ENCODE measurements at places on chromosomes 1 and 21.

DNA sequence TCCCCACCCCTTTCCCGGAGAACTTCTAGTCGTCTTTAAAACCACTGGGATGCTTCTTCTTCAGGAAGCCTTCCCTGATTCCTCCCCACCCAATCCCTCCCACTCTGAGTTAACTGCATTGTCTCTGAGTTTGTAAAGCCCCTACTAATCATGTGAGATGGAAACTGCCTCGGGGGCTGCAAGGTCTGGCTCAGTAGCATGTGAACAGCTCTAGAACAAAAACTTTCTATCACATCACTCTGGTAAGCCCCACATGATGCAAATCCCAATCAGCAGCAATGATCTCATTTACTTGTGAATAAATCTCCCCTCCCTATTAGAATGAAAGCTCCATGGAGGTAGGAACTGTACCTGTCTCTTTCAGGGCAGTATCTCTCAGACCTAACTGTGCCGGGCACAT, 141.0 kb upstream of the JUN start:
- DNase-seq, result no peak

- DNase-seq, result no peak
Measured at GRCh38 chr1:45629035-45629434, 5.2 kb upstream of the CCDC17 start.

- no peak for DNase-seq
Measured at GRCh38 chr1:7574121-7575040, 196.7 kb upstream of the VAMP3 start.

- DNase-seq, result no peak
Measured at GRCh38 chr1:246907472-246907871, 24.3 kb downstream of the AHCTF1 start.

- no peak for DNase-seq
Measured at GRCh38 chr1:167644551-167644950, 14.5 kb downstream of the RCSD1 start.

DNA sequence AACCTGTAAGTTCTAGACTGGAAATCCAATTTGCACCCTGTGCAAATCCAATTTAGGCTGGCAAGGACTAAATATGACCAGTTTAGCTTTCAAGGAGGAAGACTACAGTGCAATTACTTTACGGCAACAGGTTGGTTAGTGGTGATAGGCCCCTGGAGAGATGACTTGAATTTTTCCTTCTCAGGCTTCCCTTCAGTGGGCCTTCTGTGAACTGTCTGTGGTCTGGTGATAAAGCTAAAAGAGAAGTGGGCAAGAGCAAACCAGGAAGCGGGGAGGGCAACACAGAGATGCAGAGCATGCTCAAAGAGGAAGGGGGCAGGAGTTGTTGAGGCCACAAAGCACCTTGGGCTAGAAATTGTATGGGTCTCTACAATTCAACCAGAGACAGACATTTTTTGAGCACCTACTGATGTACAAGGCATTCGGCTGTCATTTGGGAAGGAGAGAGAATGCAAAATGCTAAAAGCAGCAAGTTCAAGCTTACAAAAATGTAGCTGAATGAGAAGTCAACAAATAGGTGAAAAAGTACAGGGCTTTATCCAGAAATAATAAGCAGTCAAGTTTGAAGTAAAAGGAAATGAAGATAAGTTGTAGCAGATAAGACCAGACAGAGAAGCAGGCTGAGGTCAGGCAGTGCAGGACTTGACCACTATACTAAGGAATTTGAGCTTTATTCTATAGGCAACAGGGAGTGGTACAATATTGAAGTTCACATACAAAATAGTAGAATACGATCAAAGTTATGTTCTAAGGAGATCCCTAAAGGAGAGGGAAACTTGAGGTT, 23.9 kb downstream of the INPP5B start:
- DNase-seq, result no peak

DNA sequence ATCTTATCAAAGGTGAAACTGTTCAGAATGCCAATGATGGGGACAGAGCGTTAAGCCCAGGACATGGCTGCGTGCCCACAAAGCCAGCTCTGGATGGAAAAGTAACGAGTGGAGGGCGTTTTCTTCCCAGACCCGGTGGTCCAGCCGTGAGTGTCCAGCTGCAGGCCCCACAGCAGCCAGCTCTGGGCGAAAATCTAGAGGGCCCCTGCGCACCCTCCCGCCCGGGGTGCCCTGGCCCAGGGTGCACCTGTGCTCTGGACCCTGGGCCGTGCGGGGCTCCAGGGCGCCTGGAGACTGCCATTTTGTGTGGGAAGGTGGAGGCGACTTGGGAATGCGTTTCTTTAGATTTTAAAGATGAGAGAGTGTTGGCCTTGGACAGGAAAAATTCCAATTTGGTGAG, 58.8 kb downstream of the SKI start:
- DNase-seq, result no peak

DNA sequence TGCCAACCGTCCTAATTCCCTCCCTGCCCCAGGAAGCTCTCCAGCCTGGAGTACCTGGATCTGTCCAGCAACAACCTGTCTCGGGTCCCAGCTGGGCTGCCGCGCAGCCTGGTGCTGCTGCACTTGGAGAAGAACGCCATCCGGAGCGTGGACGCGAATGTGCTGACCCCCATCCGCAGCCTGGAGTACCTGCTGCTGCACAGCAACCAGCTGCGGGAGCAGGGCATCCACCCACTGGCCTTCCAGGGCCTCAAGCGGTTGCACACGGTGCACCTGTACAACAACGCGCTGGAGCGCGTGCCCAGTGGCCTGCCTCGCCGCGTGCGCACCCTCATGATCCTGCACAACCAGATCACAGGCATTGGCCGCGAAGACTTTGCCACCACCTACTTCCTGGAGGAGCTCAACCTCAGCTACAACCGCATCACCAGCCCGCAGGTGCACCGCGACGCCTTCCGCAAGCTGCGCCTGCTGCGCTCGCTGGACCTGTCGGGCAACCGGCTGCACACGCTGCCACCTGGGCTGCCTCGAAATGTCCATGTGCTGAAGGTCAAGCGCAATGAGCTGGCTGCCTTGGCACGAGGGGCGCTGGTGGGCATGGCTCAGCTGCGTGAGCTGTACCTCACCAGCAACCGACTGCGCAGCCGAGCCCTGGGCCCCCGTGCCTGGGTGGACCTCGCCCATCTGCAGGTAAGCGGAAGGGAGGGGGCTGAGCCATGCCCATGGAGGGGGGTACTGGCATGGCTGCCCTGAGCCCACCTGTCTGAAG, 16.5 kb downstream of the PODN start:
- DNase-seq, result no peak

- no peak for DNase-seq
Measured at GRCh38 chr1:216453777-216454176, 30.5 kb upstream of the USH2A start.

DNA sequence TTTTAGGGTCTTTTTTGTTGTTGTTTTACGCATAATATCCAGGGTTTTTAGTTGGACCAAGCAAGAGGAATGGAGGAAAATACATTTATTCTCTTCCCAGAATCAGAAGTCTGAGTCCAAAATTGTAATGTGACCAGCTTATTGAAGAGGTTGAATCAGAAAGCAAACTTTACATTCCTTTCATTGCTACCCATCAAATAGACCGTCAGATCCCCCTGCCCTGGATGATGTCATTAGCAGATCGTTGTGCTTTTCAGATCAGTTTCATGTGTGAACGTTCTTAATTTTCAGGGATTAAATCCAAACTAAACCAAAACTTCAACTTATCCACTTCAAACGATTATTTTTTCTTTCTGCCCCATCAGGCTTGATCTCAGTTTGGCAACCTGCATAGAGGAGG, 85.7 kb upstream of the NGF start:
- DNase-seq, result no peak

DNA sequence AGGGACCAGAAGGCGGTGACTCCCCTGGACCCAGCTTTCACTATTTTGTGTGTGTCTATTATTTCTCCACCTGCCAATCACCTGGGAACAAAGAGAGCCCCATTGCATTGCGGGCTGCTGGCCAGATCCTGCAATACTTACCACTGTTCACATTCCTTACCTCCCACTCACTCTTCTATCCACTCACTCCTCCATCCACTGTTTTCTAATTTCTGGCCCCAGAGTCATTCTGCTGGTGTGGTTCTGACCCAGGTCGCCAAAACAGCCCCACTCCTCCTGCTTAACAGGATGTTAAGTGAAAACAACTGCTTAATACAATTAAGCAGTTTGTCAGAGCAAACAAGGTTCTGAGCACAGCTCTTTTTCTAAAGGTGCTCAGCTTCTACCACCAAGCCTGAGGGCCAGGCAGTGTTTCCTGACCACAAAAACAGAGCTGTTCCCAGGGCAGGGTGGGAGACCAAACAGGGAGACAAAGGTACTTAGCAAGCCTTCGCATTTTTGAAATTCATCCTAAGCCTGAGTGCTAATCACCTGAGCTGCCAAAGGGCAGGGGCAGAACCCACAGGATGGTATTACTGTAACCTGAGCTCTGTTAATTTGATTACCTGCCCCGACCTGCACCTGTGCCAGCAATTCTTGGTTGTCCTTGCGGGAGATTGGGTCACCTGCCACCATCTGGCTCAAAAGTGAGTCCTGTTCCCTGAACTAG, 38.5 kb upstream of the EFCAB14 start:
- DNase-seq, result no peak

DNA sequence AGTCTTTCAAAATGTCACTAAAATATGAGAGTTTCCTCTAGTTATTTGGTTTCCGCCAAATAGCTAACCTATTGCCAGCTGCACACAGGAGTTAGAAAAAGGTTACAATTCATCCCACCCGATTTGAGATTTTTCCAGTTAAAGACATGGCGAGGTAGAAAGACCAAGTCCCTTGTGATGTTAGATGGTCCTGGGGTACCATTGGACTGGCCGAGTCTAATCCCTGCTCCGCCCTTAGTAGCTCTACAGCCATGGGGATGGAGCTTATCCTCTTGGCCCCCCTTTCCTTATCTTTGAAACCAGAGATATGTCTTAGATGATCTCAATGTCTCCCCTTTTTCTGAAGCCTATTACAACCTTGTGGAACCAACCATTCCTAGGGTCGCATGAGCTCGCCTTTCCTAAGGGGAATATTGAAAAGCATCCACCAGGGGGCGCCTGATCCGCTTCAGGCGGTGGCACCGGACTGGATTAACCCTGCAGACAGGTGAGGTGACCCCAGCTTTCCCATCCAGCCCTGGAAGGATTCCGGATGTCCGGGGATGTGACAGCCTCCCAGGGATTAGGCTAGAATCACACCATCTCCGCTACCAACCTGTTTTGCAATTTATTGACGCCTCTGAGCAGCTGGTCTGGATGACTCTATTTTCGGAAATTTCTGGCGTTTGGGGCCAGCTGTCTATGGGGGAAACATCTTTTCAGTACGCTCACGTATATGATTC, 68.3 kb upstream of the SIM2 start:
- DNase-seq, result peak; percentile 47

GRCh38 chr1:161691846-161692245, 15.2 kb upstream of the FCRLA start:
- no peak for DNase-seq

GRCh38 chr1:27402349-27402754, 9.9 kb downstream of the GPR3 start:
- DNase-seq, result no peak

DNA sequence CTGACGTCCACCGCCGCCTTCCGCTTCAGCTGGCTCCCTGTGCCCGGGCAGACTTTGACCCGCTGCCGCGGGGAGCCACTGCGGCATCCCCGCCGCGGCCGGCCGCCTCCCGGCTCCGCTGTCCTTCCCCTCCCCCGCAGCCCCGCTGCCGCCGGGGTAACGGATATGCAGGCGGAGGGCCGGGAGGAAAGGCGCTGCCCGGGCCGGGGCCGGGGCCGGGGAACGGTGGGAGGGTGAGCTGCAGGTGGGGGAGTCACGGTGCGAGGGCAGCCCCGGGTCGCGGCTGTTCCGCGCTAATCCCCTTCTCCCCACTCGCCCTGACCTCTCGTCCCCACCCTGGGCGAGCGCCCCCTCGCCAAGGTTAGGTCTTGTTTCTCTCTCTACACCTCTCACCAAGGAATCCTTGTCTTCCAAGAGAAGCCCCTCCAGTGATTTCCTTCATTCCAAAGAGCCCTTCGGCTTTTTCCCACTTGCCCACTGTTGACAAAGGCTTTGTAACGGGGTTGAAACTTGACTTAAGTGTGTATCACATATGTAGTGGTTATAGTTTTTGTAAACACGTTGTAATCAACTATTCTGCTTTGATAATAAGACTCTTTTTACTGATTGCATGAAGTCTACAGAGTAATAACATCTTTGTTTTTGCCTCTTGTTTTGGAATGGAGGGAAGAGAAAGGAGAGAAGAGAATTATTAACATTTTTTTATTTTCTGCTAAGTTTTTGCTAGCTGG, 669 bp downstream of the XPR1 start:
- DNase-seq, result peak; percentile 28

DNA sequence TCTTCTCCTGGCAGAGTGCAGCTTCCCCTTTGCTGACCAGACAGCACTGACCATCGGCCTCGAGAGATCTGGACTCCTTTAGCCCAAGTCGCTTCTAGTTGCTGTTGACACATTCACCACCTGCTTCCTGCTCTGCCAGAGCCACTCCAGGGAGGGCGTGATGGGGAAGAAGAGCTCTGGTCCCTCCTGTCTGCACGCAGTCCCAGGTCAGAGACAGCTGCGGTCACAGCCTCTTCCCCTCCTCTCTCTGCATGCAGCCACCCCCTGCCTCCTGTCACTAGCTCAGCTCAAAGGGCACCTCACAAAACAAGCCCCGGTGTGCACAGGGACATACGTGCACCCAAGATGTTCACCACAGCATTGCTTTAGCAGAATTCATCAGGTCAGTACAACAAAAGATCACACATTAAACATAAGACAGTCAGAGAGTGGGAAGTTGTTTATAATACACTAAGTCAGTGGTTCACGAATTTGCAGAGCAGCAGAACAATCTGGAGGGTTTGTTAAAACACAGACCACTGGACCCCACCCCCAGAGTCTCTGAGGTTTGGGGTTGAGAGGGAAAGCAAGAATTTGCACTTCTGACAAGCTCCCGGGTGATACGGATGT, 132.9 kb downstream of the SYF2 start:
- no peak for DNase-seq

- no peak for DNase-seq
Measured at GRCh38 chr1:162912061-162912667, 51.2 kb upstream of the CCDC190 start.

GRCh38 chr1:204102739-204103430, 30.0 kb downstream of the SOX13 start:
- DNase-seq, result no peak

- DNase-seq, result peak; percentile 27
Measured at GRCh38 chr1:160844447-160845232, 18.0 kb downstream of the CD244 start.

DNA sequence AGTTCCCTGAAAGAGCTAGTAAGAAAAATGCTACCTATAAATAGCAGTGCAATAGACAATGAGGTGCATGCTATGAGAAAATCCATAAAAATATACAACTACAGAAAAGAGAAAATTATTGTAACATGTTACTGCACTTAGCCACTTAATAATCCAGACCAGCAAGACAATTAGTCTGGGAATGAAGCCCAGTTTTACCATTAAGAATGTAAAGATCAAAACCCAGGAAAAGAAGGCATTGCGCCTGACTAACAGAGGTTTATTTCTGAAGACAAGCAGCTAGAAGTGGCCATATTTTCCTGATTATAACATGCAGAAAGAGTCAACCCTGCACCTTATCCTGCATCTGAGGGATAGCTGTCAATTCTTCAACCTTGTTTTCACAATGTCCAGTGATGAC, 276.4 kb upstream of the PRMT6 start:
- DNase-seq, result no peak
